Mesothelial cell of epicardium (in vitro differentiated cells): ENCODE measurements at places on chromosomes 5 and 9. TPM values are rescaled to one million over a fixed set of nuclear protein-coding genes. Genes with fewer than 3 reads are reported as not detected.

DNA sequence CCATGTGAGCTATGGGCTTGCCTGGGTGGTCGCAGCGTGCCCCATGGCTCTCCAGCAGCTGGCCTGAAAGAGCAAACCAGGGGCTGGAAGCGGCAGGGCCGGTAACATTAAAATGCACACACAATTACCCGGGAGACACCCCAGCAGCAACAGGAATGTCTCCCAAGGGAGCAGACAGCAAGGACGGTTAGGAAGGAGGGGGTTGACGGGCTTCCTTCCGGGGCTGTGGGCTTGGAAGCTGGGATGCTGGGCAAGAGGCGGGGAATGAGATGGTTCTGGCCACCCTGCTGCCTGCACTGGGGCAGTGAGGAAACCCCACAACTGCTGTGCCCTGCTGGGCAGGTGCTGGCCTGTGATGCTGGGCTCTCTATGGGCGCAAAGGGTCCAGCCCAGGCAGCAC is 71.8 kb upstream of the ADAMTS2 start:
- H3K27me3 ChIP-seq = peaks cover 21% of the 10 kb centered on the region
- no peaks in the 10 kb centered on the region for H3K36me3 ChIP-seq

SET gene
- total RNA-seq = 443 to 471 TPM (median 467 TPM) in 3 replicates

TRIM36 gene
- 1.3 to 2.5 TPM (median 1.3 TPM) in 3 replicates for total RNA-seq

GRCh38 chr5:145854651-145855258 is 18.1 kb downstream of the GRXCR2 start:
- H3K4me1 ChIP-seq = peaks cover 19% of the 10 kb centered on the region
- no peaks in the 10 kb centered on the region for H3K36me3 ChIP-seq
- H3K4me3 ChIP-seq = no peak overlapping the region
- no peaks in the 10 kb centered on the region for H3K27me3 ChIP-seq
- no peak overlapping the region for H3K27ac ChIP-seq

PCDHGA7 gene
- total RNA-seq = 0.33 to 0.43 TPM (median 0.38 TPM) in 3 replicates

CTXN3 gene
- total RNA-seq = not detected in 3 replicates

DNA sequence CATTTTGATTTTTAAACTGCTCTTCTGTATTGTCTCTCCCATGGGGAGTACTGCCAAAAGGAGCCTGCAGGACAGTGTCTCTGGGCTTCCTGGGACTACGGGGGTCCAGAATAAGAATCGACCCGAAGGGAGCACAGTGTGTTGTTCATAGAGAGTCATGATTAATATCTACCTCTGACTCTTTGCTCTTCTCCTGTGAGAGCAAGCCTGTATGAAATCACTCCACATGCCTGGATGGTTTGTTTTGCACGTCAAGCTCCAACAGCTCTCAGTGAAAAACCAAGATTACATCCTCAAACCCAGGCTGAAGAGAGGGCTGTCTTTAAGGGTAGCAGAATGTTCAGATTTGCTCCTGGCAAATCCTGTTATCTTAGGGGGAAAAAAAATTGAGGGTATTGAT is 1860.0 kb upstream of the WWC1 start:
- peak overlapping the region; percentile 6 for H3K27ac ChIP-seq
- H3K4me3 ChIP-seq = no peak overlapping the region
- no peaks in the 10 kb centered on the region for H3K36me3 ChIP-seq
- H3K27me3 ChIP-seq = no peaks in the 10 kb centered on the region

GRCh38 chr9:136013524-136014034 is 52.4 kb upstream of the UBAC1 start:
- H3K27ac ChIP-seq = no peak overlapping the region
- DNase-seq = no peak
- H3K36me3 ChIP-seq = no peaks in the 10 kb centered on the region
- H3K4me3 ChIP-seq = no peak overlapping the region
- H3K27me3 ChIP-seq = no peaks in the 10 kb centered on the region

GRCh38 chr5:98942847-98943246 is 14.0 kb upstream of the CHD1 start:
- no peak for DNase-seq
- no peak overlapping the region for H3K27ac ChIP-seq
- H3K4me1 ChIP-seq = peaks cover 15% of the 10 kb centered on the region
- no peaks in the 10 kb centered on the region for H3K36me3 ChIP-seq
- no peaks in the 10 kb centered on the region for H3K27me3 ChIP-seq

GRCh38 chr5:107566986-107567385 is 103.8 kb downstream of the EFNA5 start:
- DNase-seq = no peak
- no peak overlapping the region for H3K27ac ChIP-seq
- H3K27me3 ChIP-seq = no peaks in the 10 kb centered on the region
- peaks cover 72% of the 10 kb centered on the region for H3K4me1 ChIP-seq
- H3K36me3 ChIP-seq = peaks cover 2% of the 10 kb centered on the region

PCDHGB2 gene
- total RNA-seq = 0.86 to 1.3 TPM (median 1.2 TPM) in 3 replicates

DNA sequence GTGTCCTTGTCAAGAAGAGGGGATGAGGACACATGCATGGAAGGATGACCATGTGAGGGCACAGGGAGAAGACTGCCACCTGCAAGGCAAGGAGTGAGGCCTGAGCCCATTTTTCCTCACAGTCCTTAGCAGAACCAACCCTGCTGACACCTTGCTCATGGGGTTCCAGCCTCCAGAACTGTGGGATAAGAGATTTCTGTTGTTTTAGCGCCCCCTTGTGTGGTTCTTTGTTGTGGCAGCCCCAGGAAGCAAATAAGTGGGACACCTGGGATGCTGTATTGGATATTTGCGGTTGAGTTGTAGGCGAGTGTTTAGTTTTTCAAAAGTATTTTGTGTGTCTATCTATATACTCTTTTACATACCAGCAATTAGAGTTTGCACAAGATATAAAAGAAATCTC is 206.4 kb downstream of the NXNL2 start:
- H3K36me3 ChIP-seq = no peaks in the 10 kb centered on the region
- H3K4me1 ChIP-seq = peaks cover 46% of the 10 kb centered on the region
- DNase-seq = no peak
- H3K4me3 ChIP-seq = no peak overlapping the region

GRCh38 chr5:132688536-132689339 is 14.9 kb downstream of the IL4 start:
- peaks cover 8% of the 10 kb centered on the region for H3K36me3 ChIP-seq
- H3K4me3 ChIP-seq = no peak overlapping the region
- no peak for DNase-seq
- no peaks in the 10 kb centered on the region for H3K27me3 ChIP-seq
- H3K4me1 ChIP-seq = peaks cover 14% of the 10 kb centered on the region

EFNA5 gene
- total RNA-seq = 54.0 to 58.0 TPM (median 57.5 TPM) in 3 replicates

DNA sequence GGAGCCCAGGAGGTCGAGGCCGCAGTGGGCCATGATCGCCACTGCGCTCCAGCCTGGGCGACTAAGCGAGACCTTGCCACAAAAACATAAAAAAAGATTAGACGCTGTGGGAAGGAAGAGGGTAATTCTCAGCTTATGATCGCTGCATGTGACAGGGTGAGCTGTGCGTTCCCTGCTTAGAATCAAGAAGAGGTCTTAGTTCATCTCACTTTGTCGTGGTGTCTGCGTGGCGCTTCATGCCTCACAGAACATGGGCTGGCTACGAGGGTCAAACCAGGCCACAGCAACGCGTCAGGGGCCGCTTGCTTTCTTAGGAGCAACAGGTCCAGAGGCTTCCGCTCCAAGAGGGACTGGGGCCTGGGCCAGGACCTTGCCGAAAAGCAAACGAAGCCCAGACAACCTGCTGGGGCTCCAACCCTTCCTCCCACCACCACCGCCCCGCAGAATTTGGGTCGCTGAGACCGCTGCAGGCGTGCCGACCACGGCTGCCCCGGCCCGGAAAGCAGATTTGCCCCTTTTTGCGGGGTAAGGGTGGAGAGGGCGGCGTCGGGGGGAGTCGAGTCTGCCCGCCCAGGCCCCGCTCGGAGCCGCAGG is 10.0 kb upstream of the GRIN1 start:
- DNase-seq = no peak
- peaks cover 21% of the 10 kb centered on the region for H3K4me1 ChIP-seq
- peaks cover 2% of the 10 kb centered on the region for H3K36me3 ChIP-seq
- H3K27me3 ChIP-seq = peaks cover 15% of the 10 kb centered on the region

IFNA21 gene
- not detected in 3 replicates for total RNA-seq

IRX2 gene
- 30.3 to 32.6 TPM (median 30.7 TPM) in 3 replicates for total RNA-seq

DNA sequence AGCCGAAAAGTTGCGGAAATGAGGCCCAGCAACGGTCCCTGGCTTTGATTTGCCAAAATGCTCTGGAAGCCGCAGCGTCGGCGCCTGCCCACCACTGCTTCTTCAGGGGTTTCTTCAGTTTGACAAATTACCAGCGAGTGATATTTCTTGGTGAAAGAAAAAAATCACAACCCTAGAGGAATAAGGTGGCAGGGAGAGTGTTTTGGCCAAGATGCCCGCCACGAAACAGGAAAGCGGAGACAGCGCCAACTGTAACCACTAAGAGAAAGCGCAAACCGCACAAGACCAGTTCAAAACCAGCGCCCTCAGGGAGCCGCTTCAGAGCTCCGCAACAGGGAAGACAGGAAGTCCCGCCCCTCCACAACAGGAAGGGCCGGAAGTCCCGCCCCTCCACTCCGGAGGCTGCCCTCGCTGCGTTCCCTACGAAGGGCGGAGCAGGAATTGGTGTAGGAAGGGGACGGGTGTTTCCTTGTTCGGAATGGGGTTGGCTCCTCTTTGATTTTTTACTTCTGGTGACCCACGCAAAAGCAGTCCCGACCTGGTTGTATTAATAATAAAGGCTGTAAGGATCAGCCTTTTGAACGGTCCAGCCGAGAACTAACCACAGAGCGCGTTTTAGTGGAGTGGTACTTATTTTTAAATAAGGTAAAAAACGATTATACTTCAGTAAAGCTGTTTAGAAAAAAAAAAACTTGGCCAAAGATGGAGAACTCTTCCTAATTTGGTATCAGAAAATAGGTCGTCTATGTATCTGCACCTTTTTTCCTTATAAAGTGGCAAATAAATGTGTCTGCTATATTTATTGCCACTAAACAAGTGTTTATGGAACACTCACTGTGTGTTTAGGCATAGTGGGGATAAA is at the start of gene C5orf34:
Gene C5orf34 (minus strand): TSS at position 333 of the 862 bp plus-strand sequence. CDS start 5,809 bp downstream, outside the sequence.
- H3K4me3 ChIP-seq = peak within 1 kb of the TSS; percentile 89
- H3K27me3 ChIP-seq = no peaks in the 10 kb centered on the region
- H3K36me3 ChIP-seq = peaks cover 6% of the 10 kb centered on the region
- DNase-seq = peak; percentile 89

HRCT1 gene
- 0.72 to 1.2 TPM (median 1.0 TPM) in 3 replicates for total RNA-seq

- no peak for DNase-seq
- no peak overlapping the region for H3K27ac ChIP-seq
- no peaks in the 10 kb centered on the region for H3K27me3 ChIP-seq
- H3K4me3 ChIP-seq = no peak overlapping the region
- peaks cover 14% of the 10 kb centered on the region for H3K4me1 ChIP-seq
- peaks cover 14% of the 10 kb centered on the region for H3K36me3 ChIP-seq
Measured at GRCh38 chr5:108763222-108763916, 15.7 kb downstream of the FER start.

GRCh38 chr9:137075275-137075775 is 2.0 kb upstream of the UAP1L1 start:
- H3K4me1 ChIP-seq = peaks cover 14% of the 10 kb centered on the region
- H3K27me3 ChIP-seq = peaks cover 58% of the 10 kb centered on the region
- H3K27ac ChIP-seq = no peak overlapping the region
- no peak for DNase-seq
- H3K4me3 ChIP-seq = no peak overlapping the region

C1QTNF2 gene
- 1.3 to 1.8 TPM (median 1.4 TPM) in 3 replicates for total RNA-seq

SCGB3A2 gene
- total RNA-seq = 0.49 TPM in 1 of 3 replicates, not detected in the others

- no peak overlapping the region for H3K27ac ChIP-seq
- no peak overlapping the region for H3K4me3 ChIP-seq
- peaks cover 1% of the 10 kb centered on the region for H3K36me3 ChIP-seq
- DNase-seq = no peak
- no peaks in the 10 kb centered on the region for H3K4me1 ChIP-seq
- H3K27me3 ChIP-seq = no peaks in the 10 kb centered on the region
Measured at GRCh38 chr5:60822285-60822556, 21.8 kb downstream of the ELOVL7 start.

DNA sequence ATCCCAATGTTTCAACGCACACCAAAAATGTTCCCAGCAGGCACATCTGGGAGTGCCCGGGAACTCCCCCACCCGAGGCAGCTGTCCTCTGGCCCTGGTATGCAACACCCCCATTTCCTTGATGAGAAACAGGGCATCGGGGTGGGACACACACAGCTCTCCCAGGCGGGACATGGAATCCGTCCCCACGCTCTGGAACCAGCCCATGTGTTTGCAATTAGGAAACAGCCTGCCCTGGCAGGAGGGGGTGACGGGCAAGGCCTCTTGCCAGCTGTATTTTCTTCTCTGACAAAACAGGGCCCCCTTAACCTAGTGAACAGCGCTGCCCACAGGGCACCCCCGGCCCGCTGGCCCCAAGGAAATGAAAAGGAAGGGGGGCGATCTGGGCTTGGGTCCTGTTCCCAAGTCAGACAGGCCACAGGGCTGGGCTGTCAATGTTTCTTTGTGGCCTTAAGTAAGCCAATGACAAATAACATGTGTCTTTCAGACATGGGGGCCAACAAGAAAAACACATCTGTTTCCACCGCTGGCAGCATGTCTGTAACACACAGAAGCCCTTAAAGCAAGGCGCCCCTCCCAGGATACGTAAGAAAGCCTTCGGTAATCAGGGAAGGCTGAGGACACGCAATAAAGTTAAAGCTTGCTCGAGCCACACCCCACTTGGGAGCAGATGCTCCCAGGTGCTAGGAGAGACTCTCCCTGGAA is 125.3 kb downstream of the ROR2 start:
- no peaks in the 10 kb centered on the region for H3K27me3 ChIP-seq
- H3K27ac ChIP-seq = peak overlapping the region; percentile 49
- H3K36me3 ChIP-seq = peaks cover 10% of the 10 kb centered on the region
- DNase-seq = no peak

DNA sequence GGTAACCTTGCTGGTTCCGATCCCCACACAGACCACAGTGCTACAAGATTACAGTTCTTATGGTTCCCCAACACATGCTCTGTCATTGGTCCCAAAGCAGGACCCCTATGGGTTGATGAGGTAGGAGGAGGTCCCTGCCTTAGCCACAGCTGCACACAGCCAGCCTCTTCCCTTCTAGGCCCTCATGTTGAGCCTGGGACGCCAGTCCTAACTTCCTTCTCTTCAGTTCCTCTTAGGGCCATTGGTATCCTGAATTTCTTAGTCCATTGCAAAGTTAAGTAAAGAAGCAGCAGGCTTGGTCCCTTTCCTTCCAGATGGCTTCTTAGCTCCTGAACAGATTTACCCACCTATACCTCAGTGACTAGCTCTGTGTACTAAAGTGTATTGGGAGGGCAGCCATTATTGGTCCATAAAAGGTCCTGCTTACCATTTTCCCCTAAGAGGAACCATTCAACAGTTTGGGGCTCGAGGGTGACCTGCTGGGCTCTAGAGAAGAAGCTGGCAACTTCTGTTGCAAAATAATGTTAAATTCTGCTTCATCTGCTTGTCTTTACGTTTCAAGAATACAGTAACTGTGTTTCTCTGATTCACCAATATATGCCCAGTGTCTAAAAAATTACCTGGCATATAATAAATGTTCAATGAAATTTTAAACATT is 50.2 kb downstream of the PDCD1LG2 start:
- DNase-seq = no peak
- no peaks in the 10 kb centered on the region for H3K36me3 ChIP-seq
- H3K27me3 ChIP-seq = no peaks in the 10 kb centered on the region
- H3K4me3 ChIP-seq = no peak overlapping the region

DNA sequence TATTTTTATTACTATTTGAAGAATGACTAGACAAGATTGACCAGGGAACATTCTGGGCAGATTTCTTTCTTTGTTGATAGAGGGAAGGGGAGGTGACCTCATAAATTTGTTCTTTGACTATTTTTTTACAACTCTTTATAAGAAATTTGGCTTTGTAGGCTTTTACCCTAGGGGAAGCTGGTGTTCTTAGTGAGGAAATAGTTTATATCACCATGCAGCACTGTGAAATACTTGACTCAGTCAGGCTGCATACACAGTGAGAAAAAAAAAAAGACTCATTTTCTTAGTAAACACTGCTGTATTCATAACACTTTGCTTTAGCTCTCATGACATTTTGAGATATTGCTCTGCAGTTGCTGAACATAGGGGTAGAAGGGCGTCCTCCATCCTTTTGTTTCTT is 336.6 kb upstream of the PIK3R1 start:
- H3K4me3 ChIP-seq = no peak overlapping the region
- peak overlapping the region; percentile 43 for H3K27ac ChIP-seq
- peaks cover 42% of the 10 kb centered on the region for H3K4me1 ChIP-seq
- DNase-seq = no peak
- H3K36me3 ChIP-seq = peaks cover 1% of the 10 kb centered on the region
- no peaks in the 10 kb centered on the region for H3K27me3 ChIP-seq
